Activated naive CD8-positive, alpha-beta T cell treated with anti-CD3 and anti-CD28 coated beads, Interleukin-2, amount 10 ng/mL, durations not matched to agents 7 days and 5 days (primary cell): ENCODE measurements at places on chromosomes 12 and 14. TPM values are rescaled to one million over a fixed set of nuclear protein-coding genes. Genes with fewer than 3 reads are reported as not detected.

- H3K27me3 ChIP-seq = no peaks in the 10 kb centered on the region
- peaks cover 39% of the 10 kb centered on the region for H3K4me1 ChIP-seq
- peaks cover 54% of the 10 kb centered on the region for H3K36me3 ChIP-seq
Observed at GRCh38 chr14:65344011-65344410, 68.5 kb upstream of the FUT8 start.

DNA sequence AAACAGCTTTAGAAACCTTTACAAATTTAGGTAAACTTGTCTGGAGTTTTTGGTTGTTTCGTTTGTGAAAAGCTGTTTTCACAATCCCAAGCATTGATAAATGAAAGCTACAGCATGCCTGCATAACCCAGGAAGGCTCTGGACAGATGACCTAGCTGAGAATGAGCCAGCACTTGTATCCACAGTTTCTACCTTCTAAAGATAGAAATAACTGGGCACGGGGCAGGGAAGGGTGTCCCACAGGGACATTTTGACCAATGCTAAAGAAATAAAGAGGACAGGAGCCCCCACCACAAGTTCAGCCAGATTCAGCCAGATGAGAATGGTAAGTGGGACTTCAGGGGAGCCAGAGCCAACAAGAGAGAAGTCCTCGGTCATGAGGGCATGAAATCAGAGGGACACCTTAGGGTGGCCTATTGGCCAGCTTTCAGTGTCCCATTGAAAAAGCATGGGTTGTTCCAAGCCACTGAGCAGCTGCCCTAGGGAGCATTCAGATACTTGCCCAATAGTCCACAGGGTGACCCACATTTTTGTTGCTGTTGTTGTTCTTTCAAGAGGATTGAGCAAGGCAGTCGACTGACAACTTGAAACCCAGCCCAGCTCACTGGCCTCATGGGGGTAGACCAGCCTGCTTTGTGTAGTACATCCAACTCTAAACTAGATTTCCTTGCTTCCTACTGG, 140.3 kb upstream of the NUDT4 start:
- H3K4me1 ChIP-seq = no peaks in the 10 kb centered on the region
- peaks cover 10% of the 10 kb centered on the region for H3K36me3 ChIP-seq
- H3K27ac ChIP-seq = no peak overlapping the region
- no peaks in the 10 kb centered on the region for H3K27me3 ChIP-seq

Gene AKAP5
- total RNA-seq = 1.7 TPM

Gene IFI27L2
- total RNA-seq = 77.9 TPM

Gene LALBA
- not detected for total RNA-seq

GRCh38 chr14:76699939-76700590, 61.2 kb upstream of the VASH1 start:
- H3K27me3 ChIP-seq = peaks cover 2% of the 10 kb centered on the region
- no peak overlapping the region for H3K4me3 ChIP-seq
- H3K4me1 ChIP-seq = no peaks in the 10 kb centered on the region
- H3K27ac ChIP-seq = no peak overlapping the region
- no peaks in the 10 kb centered on the region for H3K36me3 ChIP-seq
- DNase-seq = no peak

- peaks cover 4% of the 10 kb centered on the region for H3K27me3 ChIP-seq
- no peaks in the 10 kb centered on the region for H3K36me3 ChIP-seq
- no peak overlapping the region for H3K4me3 ChIP-seq
- no peak for DNase-seq
Observed at GRCh38 chr14:104512061-104512460, 67.5 kb upstream of the C14orf180 start.
